ENCODE measurements at places on chromosomes 5 and 9.

DNA sequence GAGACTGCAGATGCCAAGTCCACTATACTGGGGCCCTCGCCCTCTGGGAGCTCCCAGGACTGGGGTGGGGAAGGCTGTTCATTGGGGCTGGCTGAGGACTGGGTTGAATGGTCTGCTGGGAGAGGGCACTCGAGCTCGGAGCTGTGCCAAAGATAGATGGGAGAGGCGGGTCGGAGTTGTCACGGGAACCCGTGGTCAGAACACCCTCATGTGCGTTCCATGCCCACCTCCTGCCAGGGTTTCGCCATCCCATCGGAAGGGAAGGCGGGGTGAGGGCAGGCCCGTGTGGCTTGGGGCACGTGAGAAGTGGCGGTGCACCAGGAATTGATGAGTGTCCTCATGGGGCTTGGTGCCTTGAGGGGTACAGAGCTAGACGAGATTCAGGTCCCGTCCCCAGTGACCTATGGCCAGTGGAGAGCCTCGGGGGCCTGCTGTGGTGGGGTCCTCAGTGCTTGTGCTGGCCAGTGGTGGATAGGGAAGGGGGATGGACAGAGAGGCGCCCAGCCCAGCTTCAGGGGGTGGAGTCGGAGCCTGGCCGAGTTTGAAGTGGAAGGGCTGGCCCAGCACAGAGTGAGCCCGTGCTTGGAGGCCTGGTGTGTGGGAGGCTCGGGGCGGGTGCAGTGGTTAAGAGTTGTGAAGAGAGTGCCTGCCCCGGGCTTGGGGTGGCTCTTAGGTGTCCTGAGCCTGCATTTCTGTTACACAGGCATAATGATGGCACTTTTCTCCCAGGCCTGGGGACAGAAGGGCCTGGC is 4.3 kb downstream of the CACFD1 start:
- no peak for DNase-seq

DNA sequence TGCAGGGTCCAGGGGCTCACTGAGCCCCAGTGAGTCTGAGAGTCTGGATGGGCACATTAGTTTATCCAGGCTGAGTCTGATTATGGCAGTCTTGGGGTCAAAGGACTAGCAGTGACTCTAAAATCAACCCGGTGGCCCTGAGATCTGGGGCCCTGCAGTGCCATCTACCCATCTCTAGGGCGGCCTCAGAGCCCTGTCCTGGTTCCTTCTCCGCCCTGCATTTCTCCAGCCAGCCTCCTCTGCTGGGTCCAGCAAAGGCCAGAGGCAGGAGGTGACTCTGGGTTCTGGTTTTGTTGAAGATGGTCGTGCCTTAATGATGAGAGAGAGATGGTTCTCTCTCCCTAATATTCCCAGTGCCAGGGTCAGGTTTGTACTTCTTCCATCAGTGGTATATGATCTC is 15.0 kb downstream of the DCANP1 start:
- no peak for DNase-seq

GRCh38 chr9:91156451-91157234 is 205.1 kb downstream of the AUH start:
- DNase-seq, result no peak

DNA sequence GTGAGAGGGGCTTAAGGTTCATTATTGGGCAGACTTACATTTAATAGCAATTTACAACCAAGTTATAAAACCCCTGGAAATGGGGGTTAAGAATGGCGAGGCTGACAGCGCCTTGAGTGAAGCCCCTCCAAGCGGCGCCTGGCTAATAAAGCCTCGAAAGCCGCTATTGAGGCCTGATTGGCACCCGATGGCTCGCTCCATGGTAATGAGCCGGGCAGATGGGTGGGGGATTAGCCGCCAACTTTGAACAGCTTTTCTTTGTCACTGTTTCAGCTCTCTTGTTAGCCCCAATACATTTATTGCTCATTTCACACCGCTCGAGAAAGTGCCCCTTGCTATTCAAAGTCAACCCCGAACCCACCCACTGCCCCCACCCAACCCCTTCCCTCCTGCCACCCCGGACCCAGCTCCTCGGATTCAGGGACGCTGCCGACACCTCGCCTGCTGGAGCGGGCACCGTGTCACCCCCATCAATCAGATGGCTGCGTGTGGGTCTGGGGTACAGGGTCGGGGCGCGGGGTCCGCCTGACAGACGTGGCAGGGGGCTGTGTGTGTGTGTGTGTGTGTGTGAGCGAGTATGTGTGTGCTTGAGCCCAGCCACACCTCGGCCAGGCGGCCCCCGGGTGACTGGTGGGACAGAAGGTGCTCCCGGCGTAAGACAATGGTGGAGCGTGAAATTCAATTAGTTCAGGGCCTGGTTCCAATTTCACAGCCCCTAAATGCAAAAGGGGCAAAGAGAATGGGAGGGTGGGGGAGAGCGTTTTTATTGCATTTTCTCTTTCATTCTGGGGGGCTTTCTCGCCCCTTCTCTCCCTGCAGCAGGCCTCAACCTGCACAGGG is 34.2 kb downstream of the ASS1 start:
- no peak for DNase-seq

DNA sequence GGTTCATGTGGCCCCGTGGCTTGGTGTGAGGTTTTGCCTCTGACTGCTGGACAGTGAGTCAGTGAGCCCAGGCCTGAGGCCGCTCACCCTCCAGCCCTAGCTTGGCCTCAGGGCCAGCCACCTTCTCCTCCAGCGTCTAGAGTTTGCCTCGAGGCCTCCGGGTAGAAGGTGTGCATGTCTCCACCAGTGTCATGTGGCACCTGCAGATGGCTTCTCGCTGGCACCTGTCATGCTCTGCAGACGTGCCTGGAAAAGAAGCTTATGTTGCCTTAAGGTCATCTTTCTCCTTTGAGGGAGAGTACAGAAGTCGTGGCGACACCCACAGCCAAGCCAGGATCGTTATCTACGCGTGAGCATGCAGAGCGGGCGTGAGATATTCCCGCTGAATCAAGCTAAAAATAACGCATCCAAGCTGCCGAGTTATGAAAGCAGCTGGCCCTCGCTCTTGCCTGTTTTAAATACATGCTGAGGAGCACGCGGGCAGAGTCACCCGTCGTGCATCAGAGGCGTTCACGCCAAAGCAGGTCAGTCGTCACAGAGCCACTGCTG is 79.7 kb upstream of the FCN2 start:
- DNase-seq, result no peak

GRCh38 chr5:82341325-82341724 is 63.2 kb upstream of the RPS23 start:
- no peak for DNase-seq

DNA sequence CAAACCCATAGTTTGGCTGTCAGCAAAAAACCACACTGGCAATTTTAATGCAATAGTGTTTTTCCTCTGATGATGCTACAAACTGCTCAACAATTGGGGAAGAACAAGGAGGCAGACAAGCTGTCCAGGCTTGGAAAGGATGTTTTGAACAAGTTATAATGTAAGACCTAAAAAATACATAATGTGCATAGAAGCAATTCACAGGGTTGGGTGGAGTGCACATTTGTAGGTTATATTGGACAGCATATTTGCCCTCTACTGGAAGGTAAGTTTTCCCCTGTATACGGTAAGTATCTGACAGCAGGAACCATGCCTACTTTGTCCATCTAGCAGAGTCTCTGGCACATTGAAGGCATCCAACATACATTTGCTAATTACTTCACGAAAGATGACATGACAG is 114.3 kb upstream of the PUM3 start:
- DNase-seq, result no peak

- DNase-seq, result no peak
Measured at GRCh38 chr5:4348919-4349318, 753.3 kb downstream of the IRX1 start.

DNA sequence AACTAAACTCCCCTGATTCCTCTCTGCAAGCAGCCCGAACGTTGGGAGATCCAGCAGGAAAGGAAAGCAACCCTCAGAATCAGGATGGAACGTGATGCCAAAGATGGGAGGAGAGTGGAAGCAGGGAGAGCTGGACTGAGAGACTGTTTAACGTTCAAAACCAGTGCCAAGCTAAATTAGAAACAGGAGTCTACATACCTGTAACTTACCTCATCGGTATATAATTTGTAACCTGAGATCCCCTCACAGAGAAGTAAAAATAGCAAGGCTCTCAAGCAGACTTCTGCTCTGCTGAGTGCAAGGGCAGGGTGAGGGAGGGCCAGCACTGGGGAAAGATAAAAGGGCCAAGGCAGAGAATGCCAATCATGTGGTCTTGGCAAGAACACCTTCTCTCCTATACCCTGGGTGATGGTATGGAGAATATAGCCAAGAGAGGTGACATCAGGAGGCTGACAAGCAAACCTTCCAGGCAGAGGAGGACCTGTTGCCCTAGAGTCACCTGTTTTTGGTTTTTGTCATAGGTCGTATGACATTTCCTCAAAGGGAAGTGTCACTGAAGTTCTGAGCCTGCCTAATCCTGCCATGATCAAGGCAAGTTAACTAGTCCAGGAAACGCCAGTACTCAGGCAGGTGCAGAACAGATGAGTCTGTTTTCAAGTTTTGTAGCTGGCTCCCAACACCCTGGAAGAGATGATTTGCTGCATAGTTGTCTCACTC is 472.0 kb downstream of the NFIB start:
- no peak for DNase-seq

DNA sequence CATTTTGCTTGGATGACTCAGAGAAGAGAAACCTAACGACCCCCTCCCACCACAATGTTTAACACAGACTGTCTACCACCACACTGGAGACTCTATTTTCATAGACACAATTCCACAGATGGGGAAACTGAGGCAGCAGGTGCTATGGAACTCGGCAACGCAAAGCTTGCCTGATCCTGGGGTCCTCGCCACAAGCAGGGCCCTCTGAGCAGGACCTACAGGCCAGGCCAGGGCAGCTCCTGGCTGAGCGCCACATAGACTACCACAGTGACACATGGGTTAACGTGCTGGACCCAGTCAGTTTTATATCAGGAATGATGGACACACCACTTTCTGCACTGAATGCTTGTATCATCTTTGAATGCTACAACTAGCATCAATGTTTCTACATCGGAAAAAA is 11.8 kb downstream of the IPPK start:
- DNase-seq, result no peak
